Foreskin melanocyte (primary cell): ENCODE measurements at places on chromosomes 2 and 18.
A peak's percentile ranks its signal among the peaks of the same experiment; 100 is the strongest.

DNA sequence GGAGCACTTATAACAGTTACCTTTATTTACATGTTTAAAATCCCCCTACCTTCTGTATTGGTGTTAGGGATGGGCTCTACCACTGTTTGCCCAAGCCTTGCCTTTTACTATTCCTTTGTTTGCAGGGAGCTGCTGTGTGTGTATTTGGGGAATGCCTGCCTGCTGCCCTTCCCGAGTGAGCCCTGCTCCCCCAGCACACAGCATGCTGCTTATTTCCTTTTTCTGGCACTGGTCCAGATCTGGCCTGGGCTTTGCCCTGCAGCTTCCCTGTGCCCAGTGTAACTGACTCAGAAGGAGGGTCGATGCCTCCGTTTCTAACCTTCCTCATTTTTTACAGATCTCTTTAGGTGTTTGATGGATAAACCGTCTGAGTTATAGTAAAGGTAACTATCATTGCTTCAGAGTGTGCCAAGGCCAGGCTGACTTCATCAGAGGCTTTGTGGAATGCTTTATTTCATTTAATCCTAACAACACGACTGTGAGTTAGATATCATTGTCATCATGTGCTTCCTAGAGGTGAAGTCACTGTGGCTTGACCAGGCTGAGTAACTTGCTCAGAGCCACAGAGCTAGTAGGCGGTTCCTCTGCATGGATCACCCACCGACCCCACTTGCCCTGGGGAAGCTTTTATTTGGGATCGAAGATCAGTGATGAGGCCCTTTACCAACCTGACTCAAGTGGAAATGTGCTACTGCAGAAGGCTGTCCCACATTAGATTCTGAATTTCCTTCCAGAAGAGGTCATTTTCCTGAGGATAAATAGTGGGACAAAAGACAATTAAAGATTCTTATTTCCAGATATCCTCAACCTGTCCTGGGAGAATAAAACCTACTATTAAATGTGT, 238.8 kb downstream of the ZNF407 start:
- DNase-seq, result peak; percentile 35

DNA sequence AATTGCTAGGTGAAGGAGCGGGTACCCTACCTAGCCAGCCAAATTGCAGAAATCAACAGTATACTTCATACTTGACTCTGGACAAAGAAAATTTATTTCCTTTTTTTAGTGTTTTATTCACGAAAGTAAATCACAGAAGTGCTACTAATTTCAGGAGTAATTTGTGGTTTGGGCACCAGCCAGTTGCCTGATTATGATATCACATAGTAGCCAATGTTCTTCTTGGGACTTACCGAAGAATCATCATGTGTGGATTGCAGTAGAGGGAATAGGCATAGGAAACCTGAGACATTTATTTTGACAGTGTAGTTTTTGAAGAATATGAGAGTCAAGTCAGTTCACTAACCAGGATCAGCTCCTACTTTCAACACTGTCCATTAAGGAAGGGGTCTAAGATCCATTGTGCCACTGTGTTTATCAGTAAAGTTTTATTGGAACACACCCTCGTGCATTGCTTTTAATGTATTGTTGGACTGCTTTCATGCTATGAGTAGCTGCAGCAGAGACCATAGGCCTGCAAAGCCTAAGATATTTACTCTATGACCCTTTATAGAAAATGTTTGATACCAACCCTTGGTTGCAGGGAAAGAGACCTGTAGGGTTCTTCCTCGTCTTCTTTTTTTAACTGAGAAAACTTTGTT, 32.1 kb downstream of the TNFRSF11A start:
- no peak for DNase-seq

- DNase-seq, result peak; percentile 91
Measured at GRCh38 chr2:118088051-118089024, at the start of gene INSIG2. TSS of gene INSIG2 (plus strand) at chr2:118088471. CDS start at chr2:118096557, 8,086 bp downstream.

GRCh38 chr2:216632952-216633615, at the start of gene IGFBP2:
TSS of gene IGFBP2 (plus strand) at chr2:216633420. CDS start at chr2:216633524, 104 bp downstream.
- DNase-seq, result no peak

GRCh38 chr2:46082531-46083485, 214.4 kb upstream of the EPAS1 start:
- DNase-seq, result no peak

DNA sequence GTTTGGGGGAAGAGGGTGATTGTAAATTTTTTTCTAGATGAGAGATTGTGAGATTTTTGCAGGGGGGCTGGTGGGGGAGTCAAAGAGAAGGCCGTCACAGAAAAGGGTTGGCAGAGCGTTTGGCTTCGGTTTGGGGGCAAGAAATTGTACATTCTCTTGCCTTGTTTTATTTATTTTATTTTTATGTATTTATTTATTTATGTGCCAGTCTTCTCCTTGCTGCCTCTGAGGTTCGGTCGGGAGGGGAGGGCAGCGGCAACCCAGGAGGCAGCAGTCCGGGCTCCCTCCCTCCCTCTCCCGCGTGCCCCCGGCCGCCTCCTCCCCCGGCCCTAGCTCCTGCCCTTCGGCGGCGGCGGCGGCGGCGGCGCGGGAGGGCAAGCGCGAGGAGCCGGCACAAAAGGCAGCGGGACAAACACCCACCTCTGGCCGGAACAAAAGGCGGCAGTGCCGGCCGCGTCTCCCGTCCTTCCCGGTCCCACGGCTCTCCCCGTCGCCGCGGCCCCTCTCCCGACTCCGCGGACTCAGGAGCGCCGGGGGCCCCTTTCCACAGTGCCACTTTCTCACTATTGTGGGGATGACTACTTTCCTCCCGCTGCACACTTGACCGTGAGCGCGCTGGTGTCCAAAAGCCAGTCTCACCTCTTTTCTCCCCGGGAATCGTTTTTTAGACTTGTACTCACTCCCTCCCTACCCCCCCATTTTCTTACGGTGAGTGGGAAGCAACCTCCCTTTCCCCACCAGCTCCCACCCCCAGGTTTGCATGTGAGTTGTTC, 1.2 kb downstream of the BCL11A start:
- no peak for DNase-seq

DNA sequence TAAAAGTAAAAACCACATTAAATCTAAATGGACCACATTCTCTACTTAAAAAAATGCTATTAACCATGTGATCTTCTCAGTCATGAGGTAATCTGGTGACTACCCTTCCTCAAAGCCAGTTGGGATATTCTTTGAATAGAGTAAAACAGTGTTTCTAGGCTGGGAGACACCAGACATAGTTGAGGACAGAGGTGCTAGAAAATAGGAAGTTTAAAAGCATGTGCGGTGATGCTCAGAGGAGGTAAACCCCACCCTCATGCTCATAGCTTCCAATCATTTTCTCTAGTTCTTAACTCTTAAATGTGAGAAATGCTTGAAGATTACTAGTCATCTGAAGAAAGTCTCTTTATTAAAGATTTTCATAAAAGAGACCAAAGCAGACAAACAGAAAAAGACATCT, 30.7 kb upstream of the ELAC1 start:
- peak; percentile 20 for DNase-seq

GRCh38 chr2:97751752-97752151, 38.4 kb downstream of the ZAP70 start:
- DNase-seq, result no peak

DNA sequence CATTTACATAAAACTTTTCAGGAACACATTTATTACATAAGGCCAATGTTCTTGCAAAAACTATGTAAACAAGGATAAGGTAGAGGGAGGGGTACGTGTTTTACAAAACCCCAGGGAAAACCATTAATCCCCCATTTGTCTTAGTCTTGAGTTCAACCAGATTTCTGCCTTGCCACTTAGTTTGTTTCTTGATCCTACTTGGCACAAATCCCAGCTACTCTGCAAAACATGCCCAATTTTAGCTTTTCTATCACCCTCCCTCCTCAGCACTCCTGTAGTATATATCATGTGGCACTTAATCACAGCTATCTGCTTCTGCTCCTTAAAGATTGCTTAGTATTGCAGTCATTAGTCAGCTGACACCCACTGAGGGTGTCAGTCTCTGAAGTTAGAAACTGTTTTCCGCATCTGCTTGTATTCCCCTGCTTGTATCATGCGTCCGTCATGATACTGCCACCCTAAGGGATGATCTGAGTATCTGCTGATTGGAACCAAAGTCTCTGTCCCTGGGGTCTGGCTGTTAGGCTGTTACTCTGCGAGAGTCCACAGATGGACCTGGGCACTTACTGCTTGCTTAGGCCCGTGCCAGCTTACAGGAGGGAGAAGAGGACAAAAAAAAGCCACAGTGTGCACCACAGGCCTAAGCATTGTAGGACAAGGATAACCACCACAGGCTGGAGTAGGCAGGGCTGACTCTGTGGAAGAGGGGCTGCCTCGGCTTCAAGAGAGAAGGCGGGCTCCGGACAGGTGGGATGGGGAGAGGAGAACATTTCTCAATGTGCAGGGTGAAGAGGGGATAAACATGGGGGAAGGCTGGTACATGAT, 82.2 kb downstream of the EPAS1 start:
- peak; percentile 91 for DNase-seq

DNA sequence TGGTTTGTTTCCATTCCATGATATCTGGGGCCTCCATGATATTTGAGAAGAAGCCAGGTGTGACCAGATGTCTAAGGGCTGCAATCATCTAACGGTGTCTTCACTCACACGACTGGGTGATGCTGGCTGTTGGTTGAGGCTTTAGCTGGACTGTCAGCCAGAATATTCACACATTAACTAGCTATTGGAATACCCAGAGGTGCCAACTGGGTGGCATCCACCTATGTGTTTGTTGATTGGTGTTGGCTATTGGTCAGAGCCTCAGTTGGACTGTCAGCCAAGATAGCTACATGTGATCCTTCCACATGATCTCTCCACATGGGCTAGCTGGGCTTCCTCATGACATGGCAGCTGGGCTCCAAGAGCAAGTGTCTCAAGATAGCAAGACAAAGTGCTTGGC, 117.4 kb downstream of the CDCA7 start:
- no peak for DNase-seq

GRCh38 chr18:60215432-60215831, 157.1 kb downstream of the MC4R start:
- no peak for DNase-seq

- DNase-seq, result no peak
Measured at GRCh38 chr2:219056176-219056895, 4.4 kb downstream of the IHH start.

DNA sequence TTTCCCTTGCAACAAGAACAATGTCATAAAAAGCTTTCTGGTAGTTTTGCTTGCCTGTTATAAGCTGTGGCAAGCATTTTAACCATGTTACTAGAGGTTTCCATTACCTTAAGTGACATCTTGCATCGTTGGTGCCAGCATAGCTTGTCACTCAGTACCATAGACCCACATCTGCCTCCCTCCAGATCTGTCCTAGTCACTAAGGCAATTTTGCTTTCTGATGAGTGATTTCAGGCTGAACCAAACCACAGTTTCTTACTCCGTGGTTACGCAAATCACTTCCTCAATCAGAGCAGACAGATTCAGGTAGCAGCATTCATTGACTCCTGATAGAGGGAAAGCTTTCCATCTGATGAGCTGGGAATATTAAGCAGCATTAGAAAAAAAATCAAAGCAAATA, 1057.5 kb upstream of the FAM98A start:
- no peak for DNase-seq

DNA sequence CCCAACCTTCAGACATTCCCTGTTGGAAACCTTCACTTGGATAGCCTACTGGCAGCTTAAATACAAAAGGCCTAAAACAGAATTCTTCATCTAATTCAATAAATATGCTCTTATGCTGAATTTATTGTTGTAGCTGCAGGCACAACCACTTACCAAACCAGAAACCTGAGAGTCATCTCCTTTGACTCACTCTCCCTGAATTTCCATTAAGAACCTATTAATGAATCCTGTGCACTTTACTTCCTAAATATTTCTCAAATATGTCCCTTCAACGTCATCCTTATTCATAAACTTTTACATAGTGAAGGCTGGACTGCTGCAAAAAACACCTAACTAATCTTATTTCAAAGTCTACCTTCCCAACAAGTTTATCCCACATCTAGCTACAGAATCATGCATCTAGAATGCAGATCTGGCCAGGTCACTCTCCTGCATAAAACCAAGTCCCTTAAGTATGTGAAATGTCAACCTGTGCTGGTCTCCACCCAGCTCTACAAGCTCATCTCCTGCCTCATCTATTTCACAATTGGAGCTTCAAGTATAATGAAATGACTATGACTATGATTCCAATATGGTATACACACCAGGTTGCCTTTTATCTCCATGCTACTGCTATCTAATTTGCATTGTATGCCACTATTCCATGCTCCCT, 354.2 kb downstream of the ZEB2 start:
- no peak for DNase-seq

DNA sequence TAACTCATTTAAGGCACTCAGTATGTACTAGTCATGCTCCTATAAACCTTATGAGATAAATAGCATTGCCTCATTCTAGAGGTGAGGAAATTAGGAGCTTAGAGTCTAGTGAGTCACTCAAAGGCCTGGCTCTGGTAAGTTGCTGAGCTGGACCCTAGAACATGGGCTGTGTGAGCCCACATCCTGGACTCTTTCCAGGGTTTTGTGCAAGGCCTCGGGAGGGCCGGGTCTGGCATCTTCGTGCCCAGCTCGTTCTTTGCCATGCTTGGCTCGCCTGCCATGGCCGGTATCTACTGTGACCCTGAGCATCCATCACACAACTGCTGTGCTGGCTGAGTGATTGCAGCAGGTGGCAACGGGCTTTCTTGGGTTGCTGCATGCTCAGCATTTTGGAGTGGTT, 168.0 kb downstream of the LPIN1 start:
- DNase-seq, result no peak

DNA sequence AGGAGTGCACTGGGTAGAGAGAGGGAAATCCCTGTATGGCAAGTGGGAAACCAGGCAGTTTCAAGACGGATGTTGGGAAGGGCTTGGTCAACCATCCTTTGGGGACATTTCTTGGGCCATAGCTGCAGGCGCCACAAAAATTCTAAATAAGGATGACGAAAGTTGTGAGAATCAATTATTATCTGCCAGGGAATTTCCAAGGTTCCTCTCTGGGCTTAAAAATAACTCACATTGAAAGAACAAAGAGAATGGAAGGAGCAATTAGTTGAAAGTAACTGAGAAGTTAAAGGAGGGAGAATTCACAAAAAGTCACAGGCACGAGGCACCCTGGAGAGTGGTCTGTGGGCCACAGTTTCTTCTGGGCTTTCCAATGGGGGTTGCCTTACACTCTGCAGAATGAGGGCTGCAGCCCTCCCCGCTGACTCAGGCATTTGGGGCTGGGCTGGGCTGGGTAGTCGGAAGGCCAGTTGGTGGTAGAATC, 195.7 kb downstream of the SMAD7 start:
- no peak for DNase-seq

- no peak for DNase-seq
Measured at GRCh38 chr2:45134014-45134413, 124.8 kb upstream of the SIX2 start.

DNA sequence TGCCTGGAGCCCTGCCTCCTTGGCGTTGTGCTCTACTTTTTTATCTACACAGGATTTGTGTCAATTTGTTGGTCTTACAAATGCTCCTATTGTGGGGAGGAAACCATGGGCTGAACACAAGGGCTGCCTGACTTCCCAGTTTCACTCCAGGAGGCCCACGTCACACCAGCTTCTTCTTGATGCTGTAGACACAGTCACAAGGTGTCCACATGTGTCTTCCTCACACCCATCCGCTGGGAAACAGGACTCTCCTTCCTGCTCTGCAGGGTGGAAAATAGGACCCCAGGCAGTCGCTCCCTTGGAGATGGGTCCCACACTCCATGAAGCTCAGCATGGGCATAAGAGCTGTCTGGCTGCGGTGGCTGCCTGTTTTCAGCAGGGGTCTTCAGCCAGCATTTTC, 468.2 kb downstream of the EPHA4 start:
- DNase-seq, result peak; percentile 85

GRCh38 chr2:196309691-196310090, 138.3 kb upstream of the STK17B start:
- DNase-seq, result no peak

- no peak for DNase-seq
Measured at GRCh38 chr2:38584881-38585280, 17.8 kb downstream of the HNRNPLL start.
